ENCODE measurements at places on chromosomes 5 and 9.

DNA sequence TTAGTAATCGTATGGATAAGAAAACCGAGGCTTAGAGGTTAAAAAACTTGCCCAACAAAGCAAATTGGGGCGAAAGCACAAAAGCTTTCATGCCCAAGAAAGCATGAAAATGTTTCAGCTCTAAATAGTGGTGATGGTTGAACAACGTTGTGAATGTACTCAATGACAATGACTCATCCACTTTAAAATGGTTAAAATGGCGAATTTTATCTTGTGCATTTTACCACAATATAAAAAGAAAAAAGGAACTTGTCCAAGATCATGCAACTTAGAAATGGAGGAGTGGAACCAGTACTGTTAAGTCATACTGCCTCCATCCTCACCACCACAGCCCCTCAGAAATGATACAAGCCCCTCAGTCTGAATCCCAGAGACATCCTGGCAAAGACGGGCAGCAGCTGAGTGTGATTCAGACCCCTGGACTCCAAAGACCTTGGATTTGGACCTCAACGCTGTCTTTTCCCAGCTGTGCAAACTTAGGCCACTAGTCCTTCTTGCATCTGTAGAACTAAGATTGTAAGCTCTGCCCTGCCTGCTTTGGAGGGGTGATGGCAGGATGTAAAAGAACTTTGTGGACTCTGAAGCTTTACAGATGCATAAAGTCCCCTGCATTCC lies 158.4 kb downstream of the GABBR2 start:
- DNase-seq, result no peak

DNA sequence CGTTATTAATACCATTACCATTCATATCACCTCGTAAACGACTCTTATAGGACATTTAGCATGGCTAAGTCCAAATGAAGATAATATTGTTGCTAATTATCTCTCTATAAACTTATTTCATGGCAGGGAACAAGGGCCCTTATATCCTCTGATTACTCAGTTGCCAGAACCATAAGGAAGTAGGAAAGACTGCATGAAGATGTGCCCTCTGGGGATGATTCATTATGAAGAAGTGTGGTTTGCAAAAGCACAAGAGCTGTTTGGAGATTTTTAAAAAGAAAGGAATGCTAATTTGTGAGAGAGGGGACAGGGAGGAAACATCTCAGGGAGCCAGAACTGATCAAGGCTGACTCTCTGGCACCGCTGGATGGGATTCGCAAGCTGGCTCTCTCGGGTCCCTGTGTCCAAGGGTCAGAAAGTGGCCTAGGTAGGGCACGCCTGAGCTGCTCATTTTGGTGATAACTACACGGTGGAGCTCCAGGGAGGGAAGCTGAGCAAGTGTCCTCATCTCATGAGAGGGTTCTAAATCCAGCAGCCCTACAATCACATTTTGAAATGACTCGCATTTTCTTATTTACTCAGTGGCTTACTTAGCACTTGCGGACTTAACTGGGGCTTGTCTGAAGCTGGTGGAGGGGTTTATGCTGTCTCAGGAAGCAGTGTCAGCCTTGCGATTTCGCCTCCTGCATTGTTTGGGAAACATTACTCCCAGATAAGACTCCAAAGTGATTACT lies 136.8 kb downstream of the C5orf15 start:
- DNase-seq, result no peak

- DNase-seq, result no peak
Observed at GRCh38 chr9:100295240-100295639, 57.5 kb downstream of the TEX10 start.

GRCh38 chr9:135144581-135145170 lies 57.2 kb downstream of the OLFM1 start:
- no peak for DNase-seq

DNA sequence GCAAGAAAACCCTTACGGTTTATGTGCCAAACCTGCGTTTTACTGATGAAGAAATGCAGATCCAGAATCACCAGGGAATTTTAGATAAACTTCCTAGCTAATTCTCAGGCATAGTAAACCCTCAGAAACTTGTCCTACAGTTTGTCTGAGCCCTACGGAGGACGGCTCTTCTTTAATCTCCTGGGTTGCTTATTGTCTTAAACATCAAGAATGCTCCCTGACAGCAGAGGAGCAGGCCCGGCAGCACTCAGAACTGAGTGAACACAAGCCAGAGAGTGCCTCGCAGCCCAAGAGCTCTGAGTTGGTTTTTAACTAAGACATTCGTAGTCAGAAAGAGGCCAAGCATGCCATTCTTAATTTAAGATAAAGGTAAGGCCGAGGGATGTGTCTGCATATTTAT lies 114.7 kb upstream of the ERCC6L2 start:
- no peak for DNase-seq

- DNase-seq, result no peak
Observed at GRCh38 chr5:171927345-171927941, 79.0 kb downstream of the FBXW11 start.

- no peak for DNase-seq
Observed at GRCh38 chr5:178557416-178557815, 32.8 kb downstream of the COL23A1 start.

DNA sequence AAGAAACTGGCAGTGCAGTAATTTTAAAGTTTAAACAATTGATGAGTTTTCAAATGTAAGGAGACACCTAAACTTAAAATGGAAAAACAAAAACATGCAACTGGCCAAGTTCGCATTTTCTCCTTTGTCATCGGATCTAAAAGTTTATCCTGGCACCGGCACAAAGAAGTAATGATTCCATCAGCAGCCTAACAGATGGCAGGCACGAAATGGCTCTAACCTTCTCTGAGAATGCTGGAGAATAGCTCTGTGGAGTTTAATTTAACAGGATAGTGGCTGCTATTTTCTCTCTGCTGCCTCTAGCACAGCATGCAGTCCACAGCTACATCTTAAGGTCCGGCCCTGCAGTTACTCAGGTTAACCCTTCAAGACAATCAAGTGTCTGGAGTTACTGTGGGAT lies 82.2 kb downstream of the PRELID2 start:
- no peak for DNase-seq

- DNase-seq, result no peak
Observed at GRCh38 chr9:131096269-131097125, at the start of gene AIF1L. Gene AIF1L (plus strand): TSS chr9:131096531. CDS start chr9:131096630, 99 bp downstream.

Data from T-helper 17 cell (primary cell).